ENCODE measurements at places on chromosomes 13 and 19.

DNA sequence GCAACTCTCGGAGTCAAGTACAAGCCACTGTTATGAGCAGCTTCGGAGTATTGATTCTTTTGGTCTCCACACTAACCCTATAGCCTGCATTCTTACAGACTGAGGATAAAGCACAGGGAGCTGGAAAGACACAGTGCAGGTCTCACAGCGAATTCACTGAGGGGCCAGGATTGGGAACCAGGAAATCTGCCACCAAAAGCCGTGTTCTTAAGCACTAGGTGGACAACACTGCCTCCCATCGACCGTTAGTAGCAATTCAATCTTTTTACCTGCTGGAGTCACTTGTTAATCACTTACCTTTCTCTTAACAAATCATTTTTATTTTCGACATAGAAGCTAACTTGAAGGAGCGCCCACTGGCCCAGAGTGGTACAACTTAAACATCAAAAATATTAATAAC, 6.3 kb downstream of the PMIS2 start:
- peak; percentile 30 for DNase-seq

DNA sequence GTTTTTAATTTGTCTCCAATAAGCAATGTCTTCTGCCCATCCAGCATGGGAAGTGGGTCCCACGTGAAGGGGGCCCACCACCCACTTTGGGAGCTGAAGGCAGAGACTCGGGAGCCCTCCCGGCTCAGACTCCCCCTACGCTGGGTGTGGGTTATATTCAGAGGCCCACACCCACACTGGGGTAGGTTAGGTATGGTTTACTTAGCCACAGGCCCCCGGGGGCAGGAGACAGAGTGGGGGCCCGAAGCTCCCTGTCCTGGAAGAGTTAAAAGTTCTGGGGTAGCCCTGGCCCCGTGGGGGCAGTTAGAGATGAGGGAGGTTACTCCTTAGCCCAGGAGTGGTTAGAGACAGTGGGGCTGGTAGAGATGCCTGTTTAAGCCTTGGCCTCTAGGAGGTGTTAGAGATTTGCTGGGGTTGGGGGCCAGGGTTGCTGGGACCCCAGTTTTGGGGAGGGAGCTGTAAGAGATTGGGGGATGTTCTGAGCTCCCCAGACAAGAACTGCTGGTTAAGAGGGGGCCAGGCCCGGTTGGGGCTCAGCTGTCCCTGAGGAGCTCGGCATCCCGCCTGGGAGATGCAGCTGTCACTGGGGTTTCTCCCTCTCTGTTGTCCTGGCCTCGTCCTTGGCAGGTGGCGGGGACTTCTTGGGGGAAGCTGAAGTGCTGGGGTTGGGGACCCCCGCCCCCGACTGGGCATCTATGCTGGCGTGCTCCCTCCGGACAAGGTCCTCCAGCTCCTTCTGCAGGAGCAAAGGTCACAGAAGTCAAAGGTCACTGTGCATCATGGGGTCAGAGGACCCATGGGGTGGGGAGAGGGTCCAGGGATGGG, 712 bp upstream of the RINL start:
- no peak for DNase-seq

GRCh38 chr19:51772977-51773376, 12.0 kb downstream of the FPR2 start:
- no peak for DNase-seq

DNA sequence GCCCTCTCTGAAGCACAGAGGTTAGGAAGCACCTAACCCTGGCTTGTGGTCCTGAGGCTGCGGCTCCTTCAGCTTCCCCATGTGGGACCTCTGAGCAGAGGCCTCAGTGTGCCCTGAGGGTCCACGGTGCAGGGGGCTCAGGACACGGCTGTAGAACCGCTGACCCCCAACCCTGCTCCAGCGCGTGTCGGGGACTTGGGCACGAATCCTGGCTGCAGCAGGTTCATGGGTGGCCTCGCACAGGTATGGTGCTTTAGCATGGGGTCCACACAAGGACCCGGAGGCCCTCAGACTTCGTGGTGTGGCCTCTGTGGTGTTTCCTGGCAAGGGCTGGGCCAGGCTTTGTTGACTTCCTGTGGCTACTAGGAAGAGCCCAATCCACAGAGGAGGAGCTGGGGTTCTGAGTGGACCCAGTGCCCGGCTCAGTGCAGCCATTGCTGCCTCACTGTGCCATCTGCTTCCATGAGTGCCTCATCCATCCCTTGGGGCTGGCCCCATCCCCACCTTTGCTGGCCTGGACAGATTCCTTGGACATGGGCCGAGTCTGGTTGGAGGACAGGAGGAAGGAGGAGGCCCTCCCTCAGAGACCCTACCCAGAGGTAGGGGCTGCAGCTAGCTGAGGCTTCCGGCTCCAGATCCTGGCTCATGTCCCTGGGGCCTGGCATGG, 24.5 kb downstream of the ZBTB7A start:
- no peak for DNase-seq

DNA sequence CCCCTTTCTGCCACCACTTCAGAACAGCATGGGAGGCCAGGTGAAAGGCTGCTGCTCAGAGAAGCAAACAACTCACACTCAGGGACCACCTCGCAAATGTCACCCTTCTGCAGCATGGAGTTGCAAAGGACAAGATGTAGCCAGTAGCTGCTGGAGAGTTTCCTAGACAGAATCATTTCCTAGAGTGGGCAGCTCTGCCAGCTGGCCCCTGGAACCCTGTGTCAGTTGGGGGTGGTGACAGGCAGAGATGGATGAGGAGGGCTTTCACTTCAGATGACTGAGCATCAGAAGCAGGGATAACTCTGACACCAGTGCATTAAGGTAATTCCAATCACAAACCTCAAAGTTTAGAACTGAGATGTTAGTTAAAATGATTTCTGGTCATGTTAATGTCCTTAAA, 34.4 kb upstream of the EPHX3 start:
- no peak for DNase-seq

GRCh38 chr13:52804202-52804641, 44.2 kb downstream of the PCDH8 start:
- DNase-seq: no peak

GRCh38 chr13:27076421-27076820, 95.2 kb downstream of the USP12 start:
- DNase-seq: no peak

DNA sequence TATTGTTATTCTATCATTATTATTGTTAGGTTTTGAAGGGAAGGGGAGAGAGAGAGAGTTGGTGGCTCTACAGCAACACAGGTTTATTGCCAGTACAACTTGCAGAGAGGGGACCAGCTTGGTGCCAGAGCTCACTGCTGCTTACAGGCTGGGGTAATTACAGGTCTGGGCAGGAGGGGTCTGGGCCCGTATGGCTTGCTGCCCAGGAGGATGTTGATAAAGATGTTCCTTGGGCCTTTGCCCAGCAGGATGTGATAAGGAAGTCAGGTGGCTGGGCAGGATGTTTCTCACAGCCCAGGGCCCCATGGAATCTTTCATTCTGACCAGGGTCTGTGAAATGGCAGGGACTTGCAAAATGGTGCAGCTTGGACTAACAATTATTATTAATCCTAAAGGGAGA, 64.2 kb upstream of the ZNF599 start:
- DNase-seq: no peak

GRCh38 chr13:52395704-52396103, 10.3 kb downstream of the THSD1 start:
- DNase-seq: no peak

DNA sequence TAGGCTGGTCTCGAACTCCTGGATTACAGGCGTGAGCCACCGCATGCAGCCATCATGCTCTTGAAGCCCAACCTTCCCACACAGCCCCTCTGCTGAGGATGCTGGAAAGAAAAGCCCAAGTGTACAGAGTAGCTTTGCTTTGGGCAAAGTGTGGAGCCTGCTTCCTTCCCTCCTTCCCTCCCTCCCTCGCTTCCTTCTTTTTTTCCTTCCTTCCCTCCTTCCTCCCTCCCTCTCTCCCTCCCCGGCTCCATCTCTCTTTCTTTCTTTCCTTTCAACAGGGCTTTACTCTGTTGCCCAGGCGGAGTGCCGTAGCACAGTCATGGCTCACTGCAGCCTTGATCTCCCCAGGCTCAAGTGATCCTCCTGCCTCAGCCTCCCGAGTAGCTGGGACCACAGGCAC, 2.7 kb downstream of the CC2D1A start:
- DNase-seq: no peak

DNA sequence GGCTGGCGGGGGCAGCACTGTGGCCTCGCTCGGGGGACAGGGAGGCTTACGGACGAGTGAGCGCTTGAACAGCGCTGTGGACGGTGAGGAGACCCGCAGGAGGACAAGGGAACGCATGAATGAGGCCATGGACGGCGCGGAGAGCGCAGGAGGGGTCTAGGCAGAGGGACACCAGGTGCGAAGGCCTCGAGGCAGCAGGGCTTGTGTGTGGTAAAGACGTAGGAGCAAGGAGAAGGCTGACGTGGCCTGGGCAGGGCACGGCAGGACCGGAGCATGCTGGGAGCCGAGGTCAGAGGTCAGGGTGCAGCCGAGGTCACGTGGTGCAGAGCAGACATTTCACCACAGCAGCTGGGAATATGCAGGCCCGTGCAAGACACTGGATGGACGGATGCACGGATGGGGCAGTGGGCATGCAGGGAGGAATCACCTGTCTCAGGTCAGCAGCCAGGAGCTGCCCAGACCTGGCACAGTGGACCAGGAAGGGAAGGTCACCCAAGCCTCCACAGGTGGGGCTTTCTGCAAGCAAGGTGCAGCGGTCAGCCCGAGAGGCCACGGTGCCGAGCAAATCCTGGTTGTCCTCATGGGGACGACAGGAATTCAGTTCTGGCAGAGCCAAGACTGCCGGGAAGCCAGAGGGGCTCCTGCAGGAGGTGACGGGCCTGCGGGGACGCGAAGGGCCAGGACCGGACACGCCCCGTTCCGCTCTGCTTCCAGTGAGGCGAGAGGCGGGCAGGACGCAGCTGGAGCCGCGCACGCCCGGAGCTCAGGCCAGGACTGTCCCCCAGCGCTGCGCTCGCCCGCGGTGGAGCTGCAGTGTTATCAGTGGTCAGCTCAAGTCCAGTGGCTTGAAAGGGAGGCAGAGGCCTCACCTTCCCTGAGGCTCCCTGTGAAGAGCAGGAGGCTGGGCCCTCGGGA, 72.2 kb downstream of the RASA3 start:
- DNase-seq: no peak

DNA sequence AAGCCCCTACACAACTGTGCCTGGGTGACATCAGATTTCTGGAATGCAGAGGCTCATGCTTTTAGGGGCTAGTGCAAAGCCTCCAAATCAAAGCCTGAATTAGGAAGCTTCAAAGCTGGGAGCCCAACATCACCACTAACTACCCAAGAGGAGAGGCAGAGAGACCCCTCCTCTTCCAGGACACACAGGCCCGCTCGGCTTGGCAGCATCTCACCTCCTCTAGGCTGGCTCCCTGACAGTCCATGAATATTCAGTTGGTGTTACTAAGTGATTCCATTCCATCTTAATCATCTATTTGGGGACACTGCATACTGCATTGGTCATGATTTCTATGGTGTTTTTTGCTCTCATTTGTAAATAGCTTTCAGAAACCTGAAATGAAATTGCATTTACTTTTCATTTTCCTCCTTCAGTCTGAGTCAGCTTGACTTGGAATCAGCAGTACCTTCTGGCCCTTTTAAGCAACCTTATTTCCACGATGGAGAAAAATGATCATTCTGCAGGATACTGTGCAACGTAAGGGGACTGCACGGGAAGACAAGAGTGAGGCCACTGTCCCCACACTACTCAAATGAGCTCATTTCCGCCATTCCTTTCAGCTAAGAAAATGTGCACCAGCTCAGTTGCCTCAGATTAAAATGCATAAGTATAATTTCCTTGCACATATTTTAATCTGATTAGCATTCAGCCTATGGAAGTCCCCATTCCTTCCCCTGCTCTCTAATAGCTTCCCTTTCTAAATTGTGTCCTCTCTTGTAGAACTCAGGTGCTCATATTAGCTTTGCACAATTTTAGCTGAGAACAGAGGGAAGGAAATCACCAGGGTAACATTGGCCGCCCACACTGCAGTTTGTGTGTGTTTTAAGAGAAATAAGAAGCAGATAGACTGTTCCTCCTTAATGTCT, 219.9 kb downstream of the RFC3 start:
- DNase-seq: no peak

DNA sequence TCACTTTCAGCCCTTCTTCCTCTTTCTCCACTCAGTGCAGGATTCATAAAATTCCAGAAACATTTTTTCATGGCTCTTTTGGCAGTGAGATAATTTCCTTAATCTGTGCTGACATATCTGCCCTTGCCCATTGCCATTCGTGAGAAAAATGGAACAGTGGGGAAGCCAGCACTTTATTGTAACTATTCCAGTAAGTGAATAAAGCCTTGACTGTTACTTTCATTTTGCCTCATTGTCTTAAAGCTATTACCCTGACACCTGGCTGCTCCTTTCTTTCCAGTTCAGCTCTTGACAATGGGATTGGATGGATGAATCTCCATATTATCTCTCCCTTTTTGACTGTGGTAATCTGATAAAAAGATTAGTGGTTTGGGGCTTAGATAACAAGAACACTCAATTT, 1068.1 kb upstream of the PCDH20 start:
- no peak for DNase-seq

- no peak for DNase-seq
These were observed 20.7 kb upstream of the OLFM4 start for GRCh38 chr13:53007872-53008271.

- DNase-seq: peak; percentile 58
These were observed 20.1 kb downstream of the N4BP2L1 start for GRCh38 chr13:32407854-32408253.

- DNase-seq: no peak
These were observed 259.5 kb downstream of the NHLRC3 start for GRCh38 chr13:39297664-39298171.

DNA sequence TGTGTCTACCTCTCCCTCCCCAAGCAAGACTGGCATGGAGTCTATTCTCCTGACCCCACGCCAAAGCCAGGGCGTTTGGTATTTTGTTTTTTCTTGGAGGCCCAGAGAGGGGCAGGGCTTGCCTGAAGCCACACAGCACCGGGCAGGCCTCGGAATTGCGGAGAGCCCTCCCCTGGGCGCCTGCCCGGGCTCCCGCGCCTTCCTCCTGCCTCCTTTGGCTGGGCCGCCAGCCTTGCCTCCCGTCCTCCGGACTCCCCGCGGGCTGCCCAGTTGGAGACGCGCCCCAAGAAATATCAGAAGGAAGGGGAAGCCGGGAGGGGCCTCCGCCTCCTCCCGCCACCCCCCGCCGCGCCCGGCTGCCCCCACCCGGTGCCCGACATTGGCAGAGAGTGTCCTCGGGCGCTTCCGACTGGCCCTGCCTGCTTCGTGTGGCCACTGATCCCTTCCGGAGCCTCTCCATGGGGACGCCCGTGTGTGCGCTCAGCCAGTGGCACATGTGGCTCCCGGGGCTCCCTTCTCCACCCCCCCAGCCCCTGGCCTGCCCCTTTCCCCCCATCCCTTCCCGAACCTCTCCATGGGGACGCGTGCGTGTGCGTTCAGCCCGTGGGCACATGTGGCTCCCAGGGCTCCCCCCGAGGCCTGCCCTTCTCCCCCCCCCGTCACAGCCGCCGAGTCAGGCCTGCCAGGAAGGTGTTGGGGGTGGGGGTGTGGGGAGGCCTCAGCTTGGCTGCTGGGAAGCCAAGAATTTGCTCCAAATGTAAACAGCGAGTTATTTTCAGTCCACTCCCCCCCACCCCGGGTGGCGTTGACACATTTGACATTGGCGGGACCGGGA, 37.3 kb downstream of the NFIC start:
- DNase-seq: no peak

- no peak for DNase-seq
These were observed 47.7 kb downstream of the MCF2L start for GRCh38 chr13:113016526-113017295.

All from activated CD4-positive, alpha-beta memory T cell treated with anti-CD3 and anti-CD28 coated beads for 36 hours (primary cell).